ENCODE measurements at places on chromosomes 13 and 19. TPM values are rescaled to one million over a fixed set of nuclear protein-coding genes. Genes with fewer than 3 reads are reported as not detected.
A peak's percentile ranks its signal among the peaks of the same experiment; 100 is the strongest.

- H3K4me3 ChIP-seq: no peak overlapping the region
- H3K36me3 ChIP-seq: no peaks in the 10 kb centered on the region
These were observed 236.5 kb downstream of the DCLK1 start for GRCh38 chr13:35894636-35895035.

DNA sequence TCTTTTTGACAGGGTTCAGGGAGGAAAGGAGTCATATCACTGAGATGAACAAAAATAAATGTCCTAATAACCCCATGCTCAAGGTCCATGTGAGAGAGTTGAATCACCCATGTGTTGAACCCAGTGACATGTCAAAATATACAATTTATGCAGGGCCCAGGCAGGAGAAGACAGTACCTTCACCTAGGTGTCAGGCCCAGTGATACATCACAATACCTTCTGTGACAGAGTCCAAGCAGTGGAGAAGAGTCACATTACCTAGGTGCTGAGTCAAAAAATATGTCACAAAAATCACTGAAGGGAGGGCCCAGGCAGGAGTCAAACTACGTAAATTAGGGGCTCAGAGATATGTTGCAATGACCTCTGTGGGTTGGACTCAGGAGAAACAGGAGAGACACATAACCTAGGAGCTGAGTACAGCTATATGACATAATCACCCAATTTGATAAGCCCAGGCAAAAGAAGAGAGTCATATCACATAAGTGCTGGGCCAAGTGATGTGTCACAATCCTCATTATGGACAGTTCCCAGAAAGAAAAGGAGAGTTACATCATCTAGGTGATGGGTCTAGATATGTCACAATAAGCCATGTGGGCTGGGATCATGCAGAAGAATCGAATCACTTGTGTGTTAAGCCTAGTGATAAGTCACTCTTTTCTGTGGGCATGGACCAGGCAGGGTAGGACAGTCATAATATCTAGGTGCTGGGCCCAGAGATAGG, 13.8 kb upstream of the ZNF724 start:
- DNase-seq: peak; percentile 20
- no peak overlapping the region for H3K4me3 ChIP-seq
- H3K27me3 ChIP-seq: no peaks in the 10 kb centered on the region
- peaks cover 38% of the 10 kb centered on the region for H3K36me3 ChIP-seq
- H3K27ac ChIP-seq: no peak overlapping the region
- H3K4me1 ChIP-seq: no peaks in the 10 kb centered on the region

- no peaks in the 10 kb centered on the region for H3K4me1 ChIP-seq
- no peak overlapping the region for H3K4me3 ChIP-seq
- H3K27me3 ChIP-seq: no peaks in the 10 kb centered on the region
- no peak overlapping the region for H3K27ac ChIP-seq
These were observed 118.2 kb downstream of the SIPA1L3 start for GRCh38 chr19:38024992-38025908.

DNA sequence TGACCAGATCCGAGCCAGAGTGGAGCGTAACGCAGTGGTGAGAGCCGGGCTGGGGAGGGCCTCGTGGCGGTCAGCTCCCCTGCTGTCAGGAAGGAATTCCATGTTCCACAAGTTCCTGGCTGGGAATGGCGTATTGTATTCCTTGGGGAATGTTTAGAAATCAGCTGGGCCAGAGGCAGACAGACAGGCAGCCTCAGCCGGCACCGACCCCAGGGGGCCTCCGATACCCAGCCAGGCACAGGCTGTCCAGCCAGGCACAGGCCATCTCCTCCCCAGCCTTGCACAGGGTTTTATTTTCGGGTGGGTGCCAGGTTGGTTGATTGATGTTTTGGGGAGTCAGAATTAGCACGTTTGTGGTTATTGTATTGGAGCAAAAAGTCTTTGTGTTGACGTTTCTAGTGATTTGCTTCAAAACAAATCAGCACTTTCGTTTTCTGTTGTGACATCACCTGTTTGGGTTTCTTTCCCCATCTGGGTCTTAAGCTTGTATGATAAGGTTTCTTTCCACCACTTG, 126.6 kb upstream of the MCF2L start:
- H3K27ac ChIP-seq: no peak overlapping the region
- peaks cover 11% of the 10 kb centered on the region for H3K36me3 ChIP-seq
- no peaks in the 10 kb centered on the region for H3K27me3 ChIP-seq
- no peak for DNase-seq
- H3K4me1 ChIP-seq: no peaks in the 10 kb centered on the region

SPACA4 gene
- total RNA-seq: not detected

GRCh38 chr19:18735752-18736151, 52.3 kb downstream of the CRTC1 start:
- peaks cover 12% of the 10 kb centered on the region for H3K36me3 ChIP-seq
- H3K4me3 ChIP-seq: no peak overlapping the region
- no peaks in the 10 kb centered on the region for H3K4me1 ChIP-seq
- no peaks in the 10 kb centered on the region for H3K27me3 ChIP-seq
- DNase-seq: no peak

DNA sequence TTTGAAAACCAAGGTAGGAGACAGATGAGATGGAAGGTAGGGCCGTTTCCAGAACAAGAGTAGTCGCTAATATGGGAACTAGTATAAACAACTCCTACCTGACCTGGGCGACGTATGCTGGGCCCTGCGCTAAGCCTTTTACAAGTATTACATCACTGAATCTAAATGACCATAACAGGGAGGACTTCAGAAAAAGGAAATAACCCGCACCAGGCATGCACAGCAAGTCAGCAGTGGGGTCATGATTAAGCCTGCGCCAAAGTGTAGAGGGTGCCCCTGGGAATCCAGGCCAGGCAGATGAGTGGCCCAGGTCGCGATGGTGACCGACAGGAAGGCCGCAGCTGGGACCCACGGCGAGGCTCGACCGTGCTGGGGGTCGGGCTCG, 613 bp downstream of the ATP13A1 start:
- peak overlapping the region; percentile 79 for H3K4me3 ChIP-seq
- peaks cover 16% of the 10 kb centered on the region for H3K4me1 ChIP-seq
- H3K27ac ChIP-seq: peak overlapping the region; percentile 96

- peaks cover 29% of the 10 kb centered on the region for H3K27me3 ChIP-seq
- no peak for DNase-seq
- no peaks in the 10 kb centered on the region for H3K36me3 ChIP-seq
- H3K4me1 ChIP-seq: no peaks in the 10 kb centered on the region
- no peak overlapping the region for H3K27ac ChIP-seq
- H3K4me3 ChIP-seq: no peak overlapping the region
These were observed 32.7 kb downstream of the FAM187B start for GRCh38 chr19:35195830-35196229.

DNA sequence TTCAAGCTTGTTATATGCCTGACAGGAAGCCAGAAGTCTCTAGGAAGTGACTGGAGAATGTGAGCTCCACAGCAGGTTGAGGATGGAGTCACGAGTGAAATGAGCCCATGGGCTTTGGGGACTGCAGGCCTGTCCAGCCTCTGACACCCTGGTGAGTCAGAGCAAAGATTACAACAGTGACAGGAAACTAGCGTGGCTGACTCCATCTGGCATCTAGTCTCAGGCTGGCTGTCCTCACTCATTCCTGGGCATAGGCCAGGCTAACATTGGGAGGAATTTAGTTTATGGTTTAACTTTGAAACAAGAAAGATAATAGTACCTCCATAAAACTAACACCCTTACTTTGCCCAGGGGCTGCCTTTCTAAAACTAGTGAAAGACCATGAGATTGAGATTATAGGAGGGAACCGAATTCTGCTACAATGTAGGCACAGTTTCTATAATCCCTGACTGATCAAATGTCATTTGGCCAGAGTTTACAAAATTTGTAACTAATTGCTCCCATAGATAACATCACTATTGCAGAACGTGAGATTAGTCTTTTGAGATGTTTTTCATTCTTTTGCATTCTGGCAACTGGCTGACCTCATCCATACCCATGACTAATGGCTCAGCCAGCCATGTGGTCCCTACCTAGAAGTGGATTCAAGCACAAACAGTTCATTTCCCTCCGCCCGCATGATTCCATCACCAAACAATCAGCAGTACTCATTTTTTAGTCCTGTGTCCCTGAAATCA, 28.4 kb downstream of the PSG1 start:
- peak overlapping the region; percentile 46 for H3K4me3 ChIP-seq
- H3K27me3 ChIP-seq: no peaks in the 10 kb centered on the region
- peak overlapping the region; percentile 91 for H3K27ac ChIP-seq
- DNase-seq: peak; percentile 86

DNA sequence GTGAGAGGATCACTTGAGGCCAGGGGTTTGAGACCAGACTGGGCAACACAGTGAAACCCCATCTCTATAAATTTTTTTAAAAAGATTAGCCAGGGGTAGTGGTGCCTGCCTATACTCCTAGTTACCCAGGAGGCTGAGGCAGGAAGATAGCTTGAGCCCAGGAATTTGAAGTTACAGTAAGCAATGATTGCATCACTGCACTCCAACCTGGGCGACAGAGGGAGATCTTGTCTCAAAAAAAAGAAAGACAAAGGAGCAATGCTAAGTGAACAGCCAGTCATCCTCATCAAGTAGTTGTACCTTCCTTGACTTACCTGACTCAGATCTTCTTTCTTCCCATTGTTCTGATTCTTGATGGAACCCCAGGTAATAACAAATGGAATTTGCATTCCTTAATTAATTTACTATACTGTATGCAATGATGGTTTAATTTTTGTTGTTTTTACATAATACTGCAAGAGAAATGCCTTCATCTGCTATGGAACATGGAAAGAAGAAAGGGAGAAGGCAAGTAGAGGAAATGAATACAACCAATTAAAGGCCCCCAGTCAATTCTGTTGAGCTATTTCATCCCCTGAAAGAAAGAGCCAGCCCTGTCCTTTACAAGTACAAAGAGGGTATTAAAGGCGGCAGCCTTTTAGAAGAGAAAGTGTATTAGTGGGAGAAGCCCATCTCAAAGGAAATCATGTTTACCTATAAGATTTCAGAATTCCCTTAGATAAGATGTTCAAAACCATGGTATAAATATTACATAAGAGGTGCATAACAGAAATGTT, 316.7 kb downstream of the DIAPH3 start:
- H3K27me3 ChIP-seq: no peaks in the 10 kb centered on the region
- no peak overlapping the region for H3K27ac ChIP-seq
- DNase-seq: peak; percentile 45
- no peak overlapping the region for H3K4me3 ChIP-seq
- no peaks in the 10 kb centered on the region for H3K36me3 ChIP-seq
- H3K4me1 ChIP-seq: no peaks in the 10 kb centered on the region

DNA sequence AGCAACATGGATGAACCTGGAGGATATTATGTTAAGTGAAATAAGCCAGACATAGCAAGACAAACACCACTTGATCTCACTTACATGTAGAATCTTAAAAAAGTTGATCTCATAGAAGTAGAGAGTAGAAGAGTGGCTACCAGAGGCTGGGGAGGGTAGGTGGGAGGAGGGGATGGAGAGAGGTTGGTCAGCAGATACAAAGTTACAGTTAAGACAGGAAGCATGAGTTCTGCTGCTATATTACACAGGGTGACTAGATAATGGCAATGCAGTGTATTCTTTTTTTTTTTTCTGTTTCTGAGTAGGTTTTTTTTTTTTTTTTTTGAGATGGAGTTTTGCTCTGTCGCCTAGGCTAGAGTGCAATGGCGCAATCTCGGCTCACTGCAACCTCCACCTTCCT, 15.2 kb upstream of the THSD1 start:
- no peak for DNase-seq
- H3K4me3 ChIP-seq: no peak overlapping the region
- H3K27me3 ChIP-seq: no peaks in the 10 kb centered on the region
- H3K36me3 ChIP-seq: peaks cover 83% of the 10 kb centered on the region
- H3K4me1 ChIP-seq: no peaks in the 10 kb centered on the region
- no peak overlapping the region for H3K27ac ChIP-seq

DNA sequence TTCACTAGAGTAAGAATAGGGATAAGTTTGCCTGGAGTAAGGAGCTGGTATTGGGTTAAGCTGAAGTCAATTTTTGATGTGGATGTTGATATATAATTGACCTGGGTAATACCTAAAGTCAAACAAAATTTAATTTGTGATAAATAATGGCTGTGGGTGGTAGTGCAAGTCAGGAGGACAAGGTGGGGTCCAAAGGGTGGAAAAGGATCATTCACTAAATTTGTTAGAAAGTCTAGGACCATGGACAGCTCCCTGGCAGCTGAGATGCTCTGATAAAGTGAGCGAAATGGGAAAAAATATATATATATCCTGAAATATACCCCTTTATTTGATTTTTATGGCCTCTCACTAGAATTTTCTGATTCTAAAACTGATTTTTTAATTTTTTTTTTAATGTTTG, 463.5 kb downstream of the GPC6 start:
- H3K27ac ChIP-seq: no peak overlapping the region
- H3K36me3 ChIP-seq: no peaks in the 10 kb centered on the region
- H3K27me3 ChIP-seq: no peaks in the 10 kb centered on the region
- H3K4me1 ChIP-seq: no peaks in the 10 kb centered on the region
- H3K4me3 ChIP-seq: no peak overlapping the region

- H3K27ac ChIP-seq: no peak overlapping the region
- no peak overlapping the region for H3K4me3 ChIP-seq
- H3K36me3 ChIP-seq: no peaks in the 10 kb centered on the region
- peak; percentile 11 for DNase-seq
- H3K4me1 ChIP-seq: no peaks in the 10 kb centered on the region
These were observed 337.0 kb upstream of the SLC10A2 start for GRCh38 chr13:103403148-103403740.

- no peak overlapping the region for H3K4me3 ChIP-seq
- no peak for DNase-seq
- peaks cover 46% of the 10 kb centered on the region for H3K36me3 ChIP-seq
- H3K27ac ChIP-seq: no peak overlapping the region
- H3K27me3 ChIP-seq: no peaks in the 10 kb centered on the region
- H3K4me1 ChIP-seq: peaks cover 6% of the 10 kb centered on the region
These were observed 12.7 kb upstream of the EFNB2 start for GRCh38 chr13:106548064-106548696.

GRCh38 chr19:6446452-6446851, 12.9 kb upstream of the SLC25A41 start:
- no peaks in the 10 kb centered on the region for H3K27me3 ChIP-seq
- H3K27ac ChIP-seq: no peak overlapping the region
- H3K4me1 ChIP-seq: no peaks in the 10 kb centered on the region

GRCh38 chr19:14949876-14950275, 8.6 kb downstream of the OR7C2 start:
- no peaks in the 10 kb centered on the region for H3K27me3 ChIP-seq
- DNase-seq: no peak
- no peak overlapping the region for H3K27ac ChIP-seq
- no peak overlapping the region for H3K4me3 ChIP-seq
- H3K4me1 ChIP-seq: no peaks in the 10 kb centered on the region

- H3K36me3 ChIP-seq: no peaks in the 10 kb centered on the region
- no peaks in the 10 kb centered on the region for H3K27me3 ChIP-seq
- H3K4me1 ChIP-seq: no peaks in the 10 kb centered on the region
- no peak for DNase-seq
These were observed 60.8 kb downstream of the KLF5 start for GRCh38 chr13:73119612-73120011.
